Fibroblast of skin of abdomen (primary cell): ENCODE measurements at places on chromosomes 16 and 17.

DNA sequence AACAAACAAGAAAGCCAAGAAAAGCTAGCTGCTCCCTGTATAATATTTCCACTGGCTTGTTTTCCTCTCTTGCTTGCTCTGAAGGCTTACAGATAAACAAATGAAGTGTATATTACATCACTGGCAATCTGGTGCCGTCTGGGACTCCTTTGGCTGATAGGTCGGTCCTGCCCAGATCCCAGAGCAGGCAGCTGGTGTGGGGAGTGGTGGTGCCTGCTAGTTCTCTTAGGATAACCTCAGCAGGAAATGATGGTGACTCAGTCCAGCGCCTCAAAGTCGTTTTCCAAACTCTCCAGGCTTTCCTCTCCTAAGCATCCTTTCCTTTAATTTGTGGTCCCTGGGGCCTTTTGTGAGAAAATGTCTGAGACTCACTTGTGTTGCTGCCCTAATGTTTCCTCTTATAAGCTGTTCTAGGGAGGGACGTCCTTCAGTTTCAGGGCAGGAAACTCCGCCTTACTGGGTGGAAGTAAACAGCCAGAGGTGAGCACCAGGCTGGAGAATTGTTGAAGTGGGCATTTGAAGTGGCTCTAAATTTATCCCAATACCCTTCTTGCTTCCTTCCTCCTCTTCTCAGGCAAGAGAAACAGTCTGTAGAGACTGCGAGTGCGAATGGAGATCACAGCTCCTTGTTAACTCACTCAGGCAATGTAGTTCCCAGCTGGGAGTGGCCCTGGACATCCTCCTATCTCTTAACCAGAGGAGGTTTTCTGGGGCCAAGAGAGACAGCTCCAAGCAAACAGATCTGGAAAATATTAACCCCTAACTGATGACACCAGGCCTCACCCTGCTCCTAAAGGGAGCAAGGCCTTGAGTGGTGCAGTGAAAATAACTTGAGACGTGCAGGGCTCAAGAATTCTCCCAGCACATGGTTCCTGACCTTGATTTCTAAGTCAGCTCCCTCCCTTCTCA is 34.9 kb downstream of the CD300LF start:
- DNase-seq: no peak

GRCh38 chr16:27805828-27806351 is 255.9 kb downstream of the KATNIP start:
- no peak for DNase-seq

GRCh38 chr16:85683363-85683762 is 5.4 kb downstream of the GINS2 start:
- no peak for DNase-seq

DNA sequence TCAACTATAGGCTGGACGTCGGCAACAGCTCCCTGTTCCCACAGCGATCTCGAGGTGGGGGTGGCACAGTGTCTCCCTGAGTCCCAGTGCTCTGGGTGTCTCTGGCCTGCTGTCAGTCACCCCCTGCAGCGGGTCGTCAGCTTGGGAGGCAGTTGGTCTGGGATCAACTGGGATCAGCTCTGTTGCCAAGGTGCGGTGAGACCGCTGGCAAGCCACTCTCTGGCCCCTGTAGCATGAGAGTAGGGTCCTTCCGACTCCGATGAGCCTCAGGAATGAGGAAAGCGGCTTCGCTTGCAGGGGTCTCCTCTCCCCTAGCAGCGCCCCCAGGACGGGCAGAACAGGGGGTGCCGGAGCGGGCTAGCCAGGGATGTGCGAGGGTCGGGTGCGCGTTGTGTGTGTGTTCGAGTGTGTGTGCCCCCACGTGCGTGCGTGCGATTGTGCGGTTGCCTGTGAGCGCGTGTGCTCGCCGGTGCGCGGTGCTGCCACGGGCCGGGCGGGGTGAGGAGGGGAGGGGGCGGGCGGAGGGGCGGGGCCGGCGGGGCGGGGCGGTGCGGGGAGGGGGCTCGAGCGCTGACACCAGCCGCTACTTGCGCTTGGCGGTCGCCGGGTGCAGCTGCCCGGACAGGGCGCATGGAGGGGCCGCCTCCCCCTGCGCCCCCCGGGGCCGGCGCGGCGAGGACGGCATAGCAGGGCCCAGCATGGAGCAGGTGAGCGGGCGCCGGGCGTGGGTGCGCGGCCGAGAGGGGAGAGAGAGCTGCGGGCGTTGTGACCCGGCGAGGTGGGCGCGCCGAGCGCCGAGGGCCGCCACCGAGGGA is 9.4 kb upstream of the ARHGAP23 start:
- DNase-seq: no peak

- DNase-seq: no peak
These were observed 8.3 kb downstream of the FOXJ1 start for GRCh38 chr17:76132574-76133338.

GRCh38 chr16:23148513-23149266 is 562 bp downstream of the USP31 start:
- DNase-seq: peak; percentile 52

GRCh38 chr16:66581246-66581952 is 2.1 kb downstream of the CMTM2 start:
- DNase-seq: no peak

DNA sequence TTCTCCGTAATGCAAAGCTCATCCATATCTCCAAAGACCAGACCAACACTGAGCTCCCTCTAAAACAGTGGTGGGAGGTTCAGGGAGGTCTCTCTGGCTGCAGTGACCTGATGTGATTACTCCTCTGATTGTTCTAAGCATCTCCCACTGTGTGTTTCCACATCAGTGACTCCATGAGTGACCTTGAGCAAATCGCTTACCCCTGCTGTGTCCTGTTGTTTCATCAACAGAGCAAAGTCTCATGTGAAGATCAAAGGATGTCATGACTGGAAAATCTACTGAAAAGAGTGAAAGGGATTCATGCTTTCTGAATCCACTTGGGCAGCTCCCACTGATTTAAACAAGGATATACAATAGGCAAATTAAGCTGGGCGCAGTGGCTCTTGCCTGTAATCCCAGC is 352.9 kb downstream of the TMEM114 start:
- no peak for DNase-seq

DNA sequence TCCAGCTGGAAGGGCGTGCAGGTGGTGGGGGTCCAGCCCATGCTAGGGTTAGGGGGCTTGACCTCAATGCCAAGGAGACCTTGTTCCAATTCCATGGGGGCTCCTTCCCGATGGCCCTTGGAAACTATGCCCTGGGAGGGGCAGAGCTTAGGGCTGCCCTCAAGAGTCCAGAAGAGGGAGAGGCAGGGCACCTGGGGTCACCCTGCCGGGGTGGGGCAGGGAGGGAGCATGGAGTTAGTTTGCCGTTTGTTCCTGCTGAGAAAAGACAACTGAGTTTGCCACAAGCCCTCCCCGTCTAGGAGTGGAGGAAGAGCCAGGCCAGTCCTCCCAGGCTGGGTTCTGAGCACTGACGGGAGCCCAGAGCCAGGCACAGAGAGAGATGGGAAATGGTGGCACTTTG is 21.4 kb downstream of the MMP15 start:
- DNase-seq: no peak

DNA sequence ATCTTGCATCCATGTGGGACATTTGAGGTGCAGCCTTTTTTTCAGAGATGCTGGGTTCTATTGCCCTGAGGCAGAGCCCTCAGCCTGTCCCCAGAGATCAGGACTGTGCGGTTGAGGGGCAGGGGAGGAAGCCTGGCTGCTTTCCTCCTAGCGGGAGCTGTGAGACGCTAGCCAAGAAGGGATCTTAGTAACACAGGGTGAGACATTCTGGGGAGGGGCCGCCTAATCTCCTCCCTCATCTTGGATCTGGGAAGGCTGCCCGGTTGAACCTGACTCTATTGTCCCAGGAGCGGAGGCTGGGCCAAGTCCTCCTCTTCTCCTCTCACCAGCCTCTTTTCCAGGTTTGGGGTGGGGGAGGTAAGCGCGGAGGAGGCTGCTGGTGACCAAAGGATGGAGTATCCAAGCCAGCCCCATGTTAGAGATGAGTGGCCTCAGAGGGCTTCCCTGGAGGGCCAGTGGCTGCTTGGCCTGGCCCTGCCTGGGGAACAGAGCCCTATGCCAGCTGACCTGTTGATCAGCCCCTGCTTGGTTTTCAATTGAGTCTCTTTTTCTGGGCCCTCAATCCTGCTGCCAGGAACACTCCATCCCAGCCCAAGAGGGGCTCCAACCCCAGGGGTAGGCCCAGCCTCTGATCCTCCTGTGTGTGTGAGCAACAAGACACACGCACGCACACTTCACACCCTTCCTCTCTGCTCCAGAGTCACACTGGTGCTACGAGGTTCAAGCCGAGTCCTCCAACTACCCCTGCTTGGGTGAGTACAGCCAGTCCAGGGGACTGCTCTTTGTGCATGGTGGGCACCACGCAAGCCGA is 5.0 kb downstream of the CA4 start:
- DNase-seq: peak; percentile 73

GRCh38 chr16:54015147-54015546 is 271.4 kb downstream of the IRX3 start:
- no peak for DNase-seq

DNA sequence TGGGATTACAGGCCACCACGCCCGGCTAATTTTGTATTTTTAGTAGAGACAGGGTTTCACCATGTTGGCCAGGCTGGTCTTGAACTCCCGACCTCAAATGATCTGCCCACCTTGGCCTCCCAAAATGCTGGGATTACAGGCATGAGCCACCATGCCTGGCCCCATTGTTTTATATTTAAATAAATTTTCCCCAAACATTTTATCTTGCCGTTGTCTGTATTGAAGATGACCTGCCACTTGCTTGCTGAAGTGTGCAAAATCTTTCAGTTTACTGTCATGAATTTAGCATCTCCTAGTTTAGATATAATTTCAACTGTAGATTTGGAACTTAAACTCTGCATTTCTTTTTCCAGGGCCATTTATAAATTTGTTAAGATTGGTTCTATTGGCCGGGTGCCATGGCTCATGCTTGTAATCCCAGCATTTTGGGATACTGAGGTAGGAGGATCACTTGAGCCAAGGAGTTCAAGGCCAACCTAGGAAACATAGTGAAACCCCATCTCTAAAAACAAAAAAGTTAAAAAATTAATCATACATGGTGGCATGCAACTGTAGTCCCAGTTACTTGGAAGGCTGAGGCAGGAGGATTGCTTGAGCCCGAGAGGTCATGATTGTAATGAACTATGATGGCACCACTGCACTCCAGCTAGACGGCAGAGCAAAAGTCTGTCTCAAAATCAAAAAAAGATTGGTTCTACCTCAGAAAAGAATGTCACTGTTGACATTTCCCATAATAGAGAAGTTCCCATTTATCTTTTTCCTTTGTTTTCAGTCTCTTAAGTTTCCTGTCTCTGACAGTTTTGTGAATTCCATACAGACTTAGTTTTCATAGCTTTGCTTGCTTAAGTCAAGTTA is 84.4 kb downstream of the VMP1 start:
- DNase-seq: peak; percentile 87

GRCh38 chr16:1343428-1344242 is 8.0 kb downstream of the TSR3 start:
- no peak for DNase-seq
